H9 (cell line): ENCODE measurements at places on chromosomes 7 and 10. TPM values are rescaled to one million over a fixed set of nuclear protein-coding genes. Genes with fewer than 3 reads are reported as not detected.

EPO gene
- 0.33 and 0.44 TPM in 2 replicates for total RNA-seq

CALML3 gene
- not detected in 2 replicates for total RNA-seq

CACNA2D1 gene
- total RNA-seq: 29.9 and 36.2 TPM in 2 replicates

ADAMTS14 gene
- total RNA-seq: 1.6 and 1.9 TPM in 2 replicates

DNA sequence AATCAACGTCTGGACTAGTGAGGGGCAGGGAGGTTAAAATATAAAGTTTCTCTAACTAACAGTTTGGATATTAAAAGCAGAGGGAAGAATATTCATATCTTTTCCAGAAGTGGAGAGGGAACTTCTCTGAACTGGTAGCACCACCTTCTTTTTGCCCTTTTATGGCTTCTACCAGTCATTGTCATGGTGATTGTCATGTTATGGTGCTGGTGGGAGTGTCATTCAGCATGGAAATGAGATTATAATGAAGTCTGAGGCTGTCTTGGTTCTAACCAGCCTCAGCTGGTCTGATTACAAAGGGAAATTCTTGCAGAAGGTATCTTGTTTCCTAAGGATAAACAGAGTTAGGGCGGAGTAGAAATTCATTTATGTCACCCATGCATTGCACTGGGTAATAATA lies 523.8 kb downstream of the ZWINT start:
- DNase-seq: no peak

DNA sequence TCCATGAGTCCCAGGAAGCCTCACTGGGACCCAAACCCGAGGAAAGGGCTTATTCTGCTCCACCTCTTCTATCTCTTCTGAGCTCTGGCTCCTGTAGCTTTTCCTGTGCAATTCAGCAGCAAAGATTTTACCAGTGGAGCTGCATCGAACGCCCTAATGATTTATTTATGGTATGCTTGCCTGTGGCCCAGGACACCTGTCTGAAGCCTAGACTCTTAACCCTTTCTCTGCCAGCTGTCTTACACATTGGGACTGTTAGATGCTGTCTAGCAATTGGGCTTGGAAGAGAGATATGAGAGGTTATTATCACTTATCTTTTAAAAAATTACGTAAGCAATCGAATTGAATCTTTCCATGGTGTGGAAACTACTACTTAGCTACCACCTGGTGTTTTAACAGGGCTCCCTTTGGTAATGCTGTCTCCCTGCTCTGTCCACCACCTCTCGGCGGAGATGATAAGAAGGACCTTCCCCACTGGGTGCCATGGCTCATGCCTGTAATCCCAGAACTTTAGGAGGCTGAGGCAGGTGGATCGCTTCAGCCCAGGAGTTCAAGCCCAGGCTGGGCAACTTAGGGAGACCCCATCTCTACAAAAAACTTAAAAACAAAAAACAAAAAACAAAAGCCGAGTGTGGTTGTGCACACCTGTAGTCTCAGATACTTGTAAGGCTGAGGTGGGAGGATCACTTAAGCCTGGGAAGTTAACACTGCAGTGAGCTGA lies 8.8 kb downstream of the ACSL5 start:
- no peak for DNase-seq
